ENCODE measurements at places on chromosomes 7 and 10. TPM values are rescaled to one million over a fixed set of nuclear protein-coding genes. Genes with fewer than 3 reads are reported as not detected.

DNA sequence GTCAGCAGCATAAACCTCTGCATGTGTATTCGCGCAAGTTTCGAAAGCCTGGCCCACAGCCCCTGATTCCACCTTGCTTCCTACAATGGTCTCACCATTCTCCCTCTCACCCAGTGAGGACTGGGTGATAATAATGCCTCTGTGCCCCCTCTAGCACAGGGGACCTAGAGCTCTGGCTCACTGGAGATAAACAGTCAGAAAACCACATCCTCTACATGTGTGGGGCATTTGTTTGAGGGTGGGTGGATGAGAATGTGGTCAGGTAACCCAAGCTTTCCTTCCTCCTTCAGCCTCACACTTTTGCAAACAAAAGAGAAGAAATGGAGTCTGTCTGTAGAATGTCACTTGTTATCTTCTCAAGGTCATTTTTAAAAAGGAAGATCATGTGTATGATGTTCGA lies 373.5 kb downstream of the KCNMA1 start:
- no peak for DNase-seq

DNA sequence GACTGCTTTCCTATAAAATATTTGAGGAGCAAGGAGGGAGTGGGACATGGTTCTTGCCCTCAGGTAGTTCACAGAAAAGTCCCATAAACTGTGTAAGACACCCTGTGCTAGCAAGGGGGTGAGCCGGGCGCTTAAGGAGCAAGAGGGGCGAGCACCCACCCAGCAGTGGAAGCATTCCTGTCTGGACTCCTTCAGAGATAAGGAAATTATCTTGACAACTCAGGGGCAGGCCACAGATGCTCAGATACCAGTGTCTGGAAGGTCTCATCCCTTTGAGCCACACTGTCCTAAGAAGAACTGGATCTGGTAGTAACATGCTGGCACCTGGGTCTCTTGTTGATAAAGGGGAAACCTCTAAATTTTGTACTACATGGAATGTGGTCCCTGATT lies 54.1 kb downstream of the DAGLB start:
- DNase-seq: no peak

DNA sequence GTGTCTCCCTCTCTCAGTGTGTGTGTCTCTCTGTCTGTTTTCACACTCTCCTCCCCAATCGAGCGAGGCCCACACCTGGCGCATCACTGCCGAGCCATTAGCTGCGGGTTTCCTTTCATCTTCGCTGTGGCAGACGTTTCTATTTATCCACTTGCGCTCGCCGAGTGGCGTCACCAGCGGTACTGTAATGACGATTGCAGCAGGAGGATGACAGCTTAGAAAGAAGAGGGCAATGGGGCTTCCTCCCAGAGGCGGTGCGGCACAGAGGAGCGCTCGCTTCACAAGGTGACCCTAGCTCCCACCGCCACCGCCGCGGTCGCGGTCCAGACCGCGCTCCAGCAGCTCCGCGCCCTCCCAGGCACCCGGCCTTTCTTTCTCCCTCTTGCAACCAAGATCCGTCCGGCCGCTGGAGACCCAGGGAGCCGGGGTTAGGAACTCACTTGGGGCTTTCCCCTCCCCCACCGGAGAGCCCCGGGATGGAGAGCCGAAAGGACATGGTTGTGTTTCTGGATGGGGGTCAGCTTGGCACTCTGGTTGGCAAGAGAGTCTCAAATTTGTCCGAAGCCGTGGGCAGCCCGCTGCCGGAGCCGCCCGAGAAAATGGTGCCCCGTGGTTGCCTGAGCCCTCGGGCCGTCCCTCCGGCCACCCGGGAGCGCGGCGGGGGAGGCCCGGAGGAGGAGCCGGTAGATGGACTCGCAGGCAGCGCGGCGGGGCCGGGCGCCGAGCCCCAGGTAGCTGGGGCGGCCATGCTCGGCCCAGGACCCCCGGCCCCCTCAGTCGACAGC lies at the start of gene EVX1:
EVX1 (plus strand) TSS at position 248 of the 785 bp plus-strand sequence; CDS start at position 477, 229 bp downstream.
- no peak for DNase-seq

DNA sequence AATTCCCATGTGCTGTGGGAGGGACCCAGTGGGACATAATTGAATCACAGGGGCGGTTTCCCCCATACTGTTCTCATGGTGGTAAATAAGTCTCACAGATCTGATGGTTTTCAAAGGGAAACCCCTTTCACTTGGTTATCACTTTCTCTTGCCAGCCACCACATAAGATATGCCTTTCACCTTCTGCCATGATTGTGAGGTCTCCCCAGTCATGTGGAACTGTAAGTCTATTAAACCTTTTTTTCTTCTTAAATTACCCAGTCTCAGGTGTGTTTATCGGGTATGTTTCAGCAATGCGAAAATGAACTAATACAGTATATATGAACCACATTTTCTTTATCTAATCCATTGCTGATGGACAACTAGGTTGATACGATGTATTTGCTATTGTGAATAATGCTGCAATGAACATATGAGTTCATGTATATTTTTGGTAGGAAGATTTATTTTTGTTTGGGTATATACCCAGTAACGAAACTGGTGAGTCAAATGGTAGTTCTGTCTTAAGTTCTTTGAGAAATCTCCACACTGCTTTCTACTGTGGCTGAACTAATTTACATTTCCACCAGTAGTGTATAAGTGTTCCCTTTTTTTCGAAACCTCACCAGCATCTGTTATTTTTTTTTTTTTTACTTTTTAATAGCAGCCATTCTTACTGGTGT lies 70.0 kb upstream of the HGF start:
- DNase-seq: no peak

DNA sequence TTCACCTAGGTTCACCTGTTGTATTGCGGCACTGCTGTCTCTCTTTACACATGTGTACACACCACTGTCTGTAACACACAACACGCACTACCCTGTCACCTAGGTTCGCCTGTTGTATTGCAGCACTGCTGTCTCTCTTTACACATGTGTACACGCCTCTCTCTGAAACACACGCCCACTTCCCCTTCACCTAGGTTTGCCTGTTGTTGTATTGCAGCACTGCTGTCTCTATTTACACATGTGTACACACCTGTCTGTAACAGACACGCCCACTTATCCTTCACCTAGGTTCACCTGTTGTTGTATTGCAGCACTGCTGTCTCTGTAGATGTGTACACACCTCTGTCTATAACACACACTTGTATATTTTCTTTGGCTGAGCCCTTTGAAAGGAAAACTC lies 51.5 kb downstream of the WDR37 start:
- DNase-seq: no peak

GRCh38 chr10:22280078-22280477 lies 36.1 kb upstream of the COMMD3 start:
- no peak for DNase-seq

GRCh38 chr7:155343661-155344121 lies 46.0 kb downstream of the INSIG1 start:
- DNase-seq: no peak

DNA sequence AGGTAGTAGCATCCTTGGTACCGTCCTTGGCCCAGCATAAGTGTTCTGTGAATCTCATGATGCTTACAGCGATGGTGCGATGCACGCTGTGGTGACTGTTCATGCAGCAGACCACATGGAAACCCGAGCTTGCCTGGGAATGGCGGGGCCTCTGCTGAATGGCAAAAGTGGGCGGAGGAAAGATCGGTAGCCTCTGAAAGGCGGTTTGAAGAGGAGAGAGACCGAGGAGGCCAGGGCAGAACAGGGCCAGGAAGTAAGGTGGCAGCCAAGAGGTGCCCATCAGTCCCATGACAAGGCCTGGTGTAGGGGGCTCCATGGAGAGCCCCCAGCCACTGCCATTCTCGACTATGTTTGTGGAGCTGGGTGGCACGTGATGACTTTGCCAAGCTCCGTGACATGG lies 33.2 kb upstream of the CNPY1 start:
- DNase-seq: no peak

- DNase-seq: no peak
These were observed 10.2 kb downstream of the PRLHR start for GRCh38 chr10:118585234-118585633.

DNA sequence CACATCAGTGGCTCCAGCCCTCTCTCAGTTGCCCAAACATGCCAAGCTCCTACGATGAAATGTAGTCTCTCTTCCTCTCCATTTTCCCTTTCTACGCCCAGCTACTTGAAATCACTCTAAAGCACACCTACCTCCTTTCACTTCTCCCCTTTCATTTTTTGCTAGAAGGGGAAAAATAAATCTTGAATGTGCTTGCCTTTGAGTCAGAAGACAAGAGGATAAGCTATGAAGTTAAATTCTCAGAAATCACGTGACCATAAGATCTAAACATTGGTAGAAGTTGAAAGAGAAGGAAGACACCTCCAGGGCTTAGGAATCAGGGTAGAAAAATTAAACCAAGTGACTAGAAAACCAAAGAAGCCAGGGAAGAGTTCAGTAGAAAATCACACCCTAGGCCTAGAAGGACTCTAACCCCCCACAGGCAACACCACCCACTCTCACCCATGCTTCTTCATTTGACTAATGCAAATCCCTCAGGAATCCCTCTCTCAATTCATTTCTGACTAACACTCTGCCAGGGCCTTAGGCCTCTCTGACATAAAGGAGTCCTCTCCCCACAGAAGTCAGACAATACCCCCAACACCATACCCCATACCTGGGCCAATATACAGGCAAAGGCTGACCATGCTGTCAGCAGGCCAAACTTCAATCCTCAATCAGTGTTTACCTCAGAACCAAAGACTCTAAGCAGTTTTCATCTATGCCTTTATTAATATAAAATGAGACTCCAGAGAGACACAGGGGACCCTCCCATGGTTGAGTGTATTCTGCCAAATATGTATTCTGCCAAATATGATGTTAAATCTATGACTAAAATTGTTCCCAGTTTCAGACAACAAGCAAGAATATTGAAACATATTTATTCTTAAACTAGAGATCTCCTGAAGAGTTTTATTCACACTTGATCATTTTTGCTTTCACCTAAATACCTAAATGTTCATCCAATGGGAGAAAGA lies 84.8 kb downstream of the ELMO1 start:
- DNase-seq: no peak

GRCh38 chr10:13632884-13633440 lies 46.2 kb downstream of the PRPF18 start:
- DNase-seq: no peak

DNA sequence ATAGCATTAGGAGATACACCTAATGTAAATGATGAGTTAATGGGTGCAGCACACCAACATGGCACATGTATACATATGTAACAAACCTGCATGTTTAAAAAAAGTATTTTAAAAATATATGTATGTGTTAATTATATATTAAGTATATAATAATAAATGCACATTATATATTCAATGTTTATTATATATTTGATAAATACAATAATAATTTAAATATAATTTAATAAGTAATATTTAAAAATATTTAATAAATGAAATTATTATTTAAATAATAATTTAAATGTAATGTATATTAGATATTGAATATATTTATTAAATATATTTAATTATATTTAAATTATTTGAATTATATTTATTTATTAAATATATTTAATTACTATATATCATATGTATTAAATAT lies 661.3 kb upstream of the COBL start:
- no peak for DNase-seq

DNA sequence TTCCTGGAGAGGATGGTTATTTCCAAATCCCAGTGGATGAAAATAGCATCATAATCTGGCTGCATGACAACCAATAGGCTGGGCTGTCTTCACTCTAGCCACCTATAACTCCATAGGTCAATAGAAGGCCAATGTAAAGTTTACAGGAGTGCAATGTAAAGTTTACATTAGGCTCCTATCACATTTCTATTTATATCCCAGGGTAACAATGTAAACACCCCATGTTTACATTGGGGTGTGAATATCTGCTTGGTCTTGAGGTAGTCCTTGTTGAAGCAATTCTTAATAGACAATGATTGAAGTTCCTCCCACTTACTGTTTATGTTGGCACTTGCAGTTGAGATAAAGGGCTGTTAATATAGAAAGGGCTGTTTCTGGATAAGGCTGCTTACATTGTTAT lies 21.5 kb downstream of the CH25H start:
- DNase-seq: no peak

GRCh38 chr10:66925896-66926715 lies at the start of gene LRRTM3:
LRRTM3 (plus strand) TSS chr10:66926036.
- peak; percentile 80 for DNase-seq

GRCh38 chr7:6451224-6451705 lies 3.5 kb upstream of the DAGLB start:
- DNase-seq: no peak

GRCh38 chr10:69578508-69578991 lies 5.3 kb upstream of the NEUROG3 start:
- no peak for DNase-seq

- no peak for DNase-seq
These were observed 124.2 kb upstream of the PDLIM1 start for GRCh38 chr10:95414844-95415485.

DNA sequence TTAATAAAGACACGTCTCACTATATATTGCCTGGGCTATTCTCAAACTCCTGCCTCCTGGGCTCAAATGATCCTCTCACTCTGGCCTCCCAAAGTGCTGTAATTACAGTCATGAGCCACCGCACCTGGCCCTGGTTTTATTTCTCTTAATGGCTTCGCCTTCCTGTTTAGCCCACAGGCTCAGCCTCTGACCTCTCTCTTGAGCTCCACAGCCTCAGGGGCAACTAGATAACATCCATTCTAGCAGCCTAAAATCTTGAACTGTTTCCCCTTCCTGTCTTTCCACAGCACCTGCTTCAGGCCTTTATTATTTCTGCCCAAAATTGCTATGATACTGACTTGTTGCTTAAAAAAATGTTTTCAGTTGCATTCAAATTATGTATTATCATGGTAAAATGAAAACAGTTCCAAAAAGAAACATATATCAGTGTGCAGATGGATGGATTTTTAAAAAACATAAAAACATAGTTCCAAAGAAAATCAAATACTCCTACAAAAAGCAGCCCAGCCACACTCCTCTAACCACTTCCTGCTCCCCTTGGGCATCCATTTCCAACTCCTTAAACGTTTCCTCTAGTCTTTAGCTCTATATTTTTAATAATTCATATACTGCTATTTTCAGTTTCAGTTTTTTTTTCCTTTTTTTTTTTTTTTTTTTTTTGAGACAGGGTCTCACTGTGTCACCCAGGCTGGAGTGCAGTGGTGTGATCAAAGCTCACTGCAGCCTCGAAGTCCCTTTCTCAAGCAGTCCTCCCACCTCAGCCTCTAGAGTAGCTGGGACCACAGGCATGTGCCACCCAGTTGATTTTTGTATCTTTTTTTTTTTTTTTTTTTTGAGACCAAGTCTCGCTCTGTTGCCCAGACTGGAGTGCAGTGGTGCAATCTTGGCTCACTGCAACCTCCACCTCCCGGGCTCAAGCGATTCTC lies 5.1 kb upstream of the BAZ1B start:
- no peak for DNase-seq

GRCh38 chr10:5776881-5777197 lies 36.4 kb downstream of the GDI2 start:
- no peak for DNase-seq

GATA3 gene
- polyA plus RNA-seq: 82.7 TPM

CLCN1 gene
- 0.35 TPM for polyA plus RNA-seq

MBL2 gene
- not detected for polyA plus RNA-seq

ACTA2 gene
- polyA plus RNA-seq: 158 TPM

GIMAP6 gene
- polyA plus RNA-seq: 13.8 TPM

C7orf57 gene
- 0.95 TPM for polyA plus RNA-seq

FXYD4 gene
- not detected for polyA plus RNA-seq

PON1 gene
- polyA plus RNA-seq: 0.33 TPM

TMEM184A gene
- polyA plus RNA-seq: 6.1 TPM

ZMYND11 gene
- 119 TPM for polyA plus RNA-seq

All from left kidney (tissue), 8 donors.